CD4-positive, alpha-beta T cell (primary cell): ENCODE measurements at places on chromosomes 6 and 20. TPM values are rescaled to one million over a fixed set of nuclear protein-coding genes. Genes with fewer than 3 reads are reported as not detected.

- H3K27ac ChIP-seq = no peak overlapping the region
- no peaks in the 10 kb centered on the region for H3K4me1 ChIP-seq
- DNase-seq = no peak
- H3K4me3 ChIP-seq = no peak overlapping the region
Measured at GRCh38 chr20:23257848-23258746, 92.5 kb upstream of the NXT1 start.

DNA sequence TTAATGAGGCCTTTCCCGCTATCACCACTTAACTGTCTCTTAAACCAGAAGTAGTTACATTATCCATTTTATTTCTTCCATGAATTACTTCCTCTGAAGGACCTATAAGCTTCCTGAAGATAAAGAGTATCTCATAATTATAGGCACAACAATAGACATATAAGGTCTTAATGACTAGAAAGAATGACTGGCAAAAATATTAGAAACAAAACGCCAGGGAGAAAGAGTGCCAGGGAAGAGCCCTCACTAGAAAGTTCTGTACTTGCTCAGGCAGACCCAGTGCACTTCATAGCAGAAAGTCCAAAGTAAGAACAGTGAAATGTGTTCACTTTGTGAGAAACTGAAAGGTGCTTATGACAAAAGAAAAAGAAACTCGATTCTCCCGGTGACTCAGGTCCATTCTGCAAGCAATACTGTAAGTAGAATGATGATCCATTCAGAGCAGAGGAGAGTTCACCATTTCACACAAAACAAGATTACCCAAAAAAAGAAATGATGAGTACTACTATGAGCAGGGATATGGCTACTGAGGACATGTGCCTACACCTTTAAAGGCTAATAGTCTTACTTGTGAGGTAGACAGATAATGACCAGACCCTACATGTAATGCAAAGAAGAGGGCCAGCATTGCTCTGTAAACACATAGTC is 5.5 kb downstream of the ZNF334 start:
- peaks cover 12% of the 10 kb centered on the region for H3K27me3 ChIP-seq
- no peak overlapping the region for H3K27ac ChIP-seq
- DNase-seq = no peak
- H3K36me3 ChIP-seq = no peaks in the 10 kb centered on the region
- no peak overlapping the region for H3K4me3 ChIP-seq

DNA sequence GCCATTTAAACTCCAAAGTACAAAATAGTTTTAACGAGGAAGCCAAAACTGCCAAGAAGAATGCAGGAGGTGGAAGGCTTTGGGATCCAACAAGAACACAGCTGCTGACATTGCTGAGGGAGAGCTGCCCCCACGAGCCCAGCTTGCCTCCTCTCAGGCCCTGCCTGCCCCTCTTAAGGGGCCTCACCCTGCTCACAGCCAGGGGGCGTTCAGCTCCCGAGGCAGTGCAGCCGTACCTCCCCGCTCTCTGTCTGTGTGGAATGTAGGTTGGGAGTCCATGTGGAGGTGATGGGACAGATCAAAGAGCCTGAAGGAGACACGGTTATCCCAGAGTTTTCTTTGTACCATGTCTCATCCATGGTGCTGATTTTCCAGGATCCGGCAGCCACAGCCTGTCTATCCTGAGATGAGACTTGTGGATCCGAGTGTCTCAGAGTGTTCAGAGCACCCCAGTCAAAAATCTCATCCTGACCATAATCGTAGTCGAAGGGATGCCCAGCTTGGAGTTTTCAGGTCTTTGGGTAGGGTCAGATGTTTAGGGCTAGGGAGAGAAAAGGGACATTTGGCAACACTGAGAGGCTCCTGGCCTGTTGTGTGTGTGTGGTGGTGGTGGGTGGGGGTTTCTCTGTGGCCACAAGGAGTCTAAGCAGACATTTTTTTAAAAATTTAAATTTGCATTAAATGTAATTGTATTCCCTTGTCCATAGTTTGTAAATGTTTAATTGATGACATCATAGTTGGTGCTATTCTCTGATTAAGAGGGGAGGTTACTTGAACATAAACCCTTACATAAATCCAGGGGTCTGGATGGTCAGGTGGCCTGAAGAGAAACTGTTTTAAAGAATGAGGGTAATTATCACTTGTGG is 111.4 kb upstream of the CLDN20 start:
- no peak overlapping the region for H3K4me3 ChIP-seq
- no peaks in the 10 kb centered on the region for H3K27me3 ChIP-seq
- no peaks in the 10 kb centered on the region for H3K36me3 ChIP-seq
- H3K27ac ChIP-seq = no peak overlapping the region
- H3K4me1 ChIP-seq = peaks cover 16% of the 10 kb centered on the region

GRCh38 chr20:39503902-39504709 is 542.0 kb downstream of the DHX35 start:
- no peak overlapping the region for H3K4me3 ChIP-seq
- H3K27me3 ChIP-seq = no peaks in the 10 kb centered on the region
- no peak overlapping the region for H3K27ac ChIP-seq
- H3K4me1 ChIP-seq = no peaks in the 10 kb centered on the region
- DNase-seq = no peak
- H3K36me3 ChIP-seq = no peaks in the 10 kb centered on the region

GRCh38 chr6:44237813-44238433 is 9.0 kb upstream of the HSP90AB1 start:
- H3K27ac ChIP-seq = peak overlapping the region; percentile 80
- peak overlapping the region; percentile 64 for H3K4me3 ChIP-seq
- H3K27me3 ChIP-seq = no peaks in the 10 kb centered on the region
- DNase-seq = peak; percentile 73
- no peaks in the 10 kb centered on the region for H3K36me3 ChIP-seq

DNA sequence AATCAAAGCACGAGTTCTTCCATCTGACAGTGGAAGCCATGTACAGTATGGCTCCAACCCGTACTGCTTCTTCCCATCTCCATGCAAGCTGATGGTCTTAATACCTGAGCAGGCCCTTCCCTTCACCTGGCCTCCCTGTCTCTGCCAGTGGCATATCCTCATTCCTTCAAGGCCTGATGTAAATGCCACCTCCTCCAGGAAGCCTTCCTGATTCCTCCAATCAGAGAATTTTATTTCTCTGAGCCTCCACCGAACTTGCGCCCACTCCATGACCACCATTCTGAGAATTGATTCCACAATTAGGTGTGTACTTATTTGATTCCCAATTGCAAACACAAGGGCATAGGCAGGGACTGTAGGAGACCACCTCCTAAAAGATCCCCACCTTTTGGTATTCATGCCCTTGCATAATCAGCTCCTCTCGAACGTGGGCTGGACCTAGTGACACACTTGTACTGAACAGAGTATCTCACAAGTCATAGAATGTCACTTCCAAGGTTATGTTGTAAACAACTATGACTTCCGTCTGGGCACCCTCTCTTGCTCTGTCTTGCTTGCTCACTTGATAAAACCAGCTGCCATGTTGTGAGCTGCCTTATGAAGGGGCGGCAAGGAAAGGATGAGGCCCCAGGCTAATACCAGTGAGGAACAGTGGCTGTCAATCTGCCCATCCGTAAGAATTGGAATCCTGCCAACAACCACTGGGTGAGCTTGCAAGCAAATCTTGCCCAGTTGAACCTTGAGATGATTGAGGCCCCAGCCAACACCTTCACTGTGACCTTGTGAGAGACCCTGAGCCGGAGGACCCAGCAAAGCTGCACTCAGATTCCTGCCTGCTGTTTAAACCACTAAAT is 38.8 kb downstream of the CPNE5 start:
- no peak for DNase-seq
- no peaks in the 10 kb centered on the region for H3K36me3 ChIP-seq
- H3K4me1 ChIP-seq = no peaks in the 10 kb centered on the region
- H3K27me3 ChIP-seq = no peaks in the 10 kb centered on the region
- no peak overlapping the region for H3K27ac ChIP-seq
- no peak overlapping the region for H3K4me3 ChIP-seq

GRCh38 chr6:134198093-134198492 is 119.8 kb downstream of the SGK1 start:
- peaks cover 8% of the 10 kb centered on the region for H3K4me1 ChIP-seq
- no peaks in the 10 kb centered on the region for H3K36me3 ChIP-seq
- H3K27me3 ChIP-seq = no peaks in the 10 kb centered on the region
- no peak overlapping the region for H3K27ac ChIP-seq
- H3K4me3 ChIP-seq = no peak overlapping the region
- no peak for DNase-seq

DNA sequence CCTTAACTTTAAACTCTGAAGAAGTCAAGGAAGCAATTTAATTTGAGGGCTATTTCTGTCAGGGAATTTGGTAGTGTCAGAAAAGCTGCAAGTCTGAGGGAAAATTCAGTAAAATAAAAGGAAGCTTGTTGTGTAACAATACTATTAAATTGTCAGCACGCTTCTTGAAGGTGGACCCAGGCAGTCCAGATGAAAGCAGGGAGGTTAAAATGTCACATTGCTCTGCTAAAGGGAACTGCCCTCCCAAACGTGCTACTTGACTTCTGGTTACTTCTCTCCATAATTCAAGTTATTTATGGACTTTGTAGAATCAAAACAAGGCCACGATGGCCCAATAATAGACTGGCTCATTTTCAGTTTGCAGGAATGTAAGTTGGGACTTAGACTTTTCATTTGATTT is 28.2 kb upstream of the ARMC2 start:
- no peaks in the 10 kb centered on the region for H3K4me1 ChIP-seq
- no peak for DNase-seq

DNA sequence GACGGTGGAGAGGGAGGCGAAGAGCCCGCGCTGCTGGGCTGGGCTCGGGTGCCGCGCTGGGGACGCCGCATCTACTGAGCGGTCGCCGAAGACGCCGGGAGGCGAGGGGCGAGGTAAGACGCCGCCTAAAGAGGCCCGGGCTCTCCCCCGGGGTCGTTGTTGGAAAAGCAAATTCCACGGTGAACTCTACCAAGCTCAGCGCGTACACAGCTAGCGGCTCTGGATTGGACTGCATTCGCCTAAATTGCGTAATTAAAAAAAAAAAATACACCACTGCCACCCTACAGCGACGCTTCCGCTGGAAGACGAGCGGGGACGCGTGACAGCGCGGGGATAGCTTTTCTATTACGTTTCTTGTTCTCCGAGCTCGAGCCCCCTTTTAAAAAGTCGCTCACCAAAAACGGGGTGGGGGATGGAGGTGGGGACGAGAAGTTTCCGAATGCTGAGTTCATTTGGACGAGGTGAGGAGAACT is 92.0 kb upstream of the PRDM1 start:
- H3K27ac ChIP-seq = peak overlapping the region; percentile 49
- H3K27me3 ChIP-seq = peaks cover 56% of the 10 kb centered on the region
- DNase-seq = peak; percentile 64

- no peaks in the 10 kb centered on the region for H3K4me1 ChIP-seq
- no peak overlapping the region for H3K4me3 ChIP-seq
- no peak overlapping the region for H3K27ac ChIP-seq
Measured at GRCh38 chr20:34475979-34476736, 40.1 kb upstream of the DYNLRB1 start.

GRCh38 chr6:158653577-158654354 is 3.9 kb downstream of the SYTL3 start:
- H3K27ac ChIP-seq = peak overlapping the region; percentile 87
- peaks cover 16% of the 10 kb centered on the region for H3K36me3 ChIP-seq
- H3K4me1 ChIP-seq = peaks cover 76% of the 10 kb centered on the region
- no peaks in the 10 kb centered on the region for H3K27me3 ChIP-seq

DNA sequence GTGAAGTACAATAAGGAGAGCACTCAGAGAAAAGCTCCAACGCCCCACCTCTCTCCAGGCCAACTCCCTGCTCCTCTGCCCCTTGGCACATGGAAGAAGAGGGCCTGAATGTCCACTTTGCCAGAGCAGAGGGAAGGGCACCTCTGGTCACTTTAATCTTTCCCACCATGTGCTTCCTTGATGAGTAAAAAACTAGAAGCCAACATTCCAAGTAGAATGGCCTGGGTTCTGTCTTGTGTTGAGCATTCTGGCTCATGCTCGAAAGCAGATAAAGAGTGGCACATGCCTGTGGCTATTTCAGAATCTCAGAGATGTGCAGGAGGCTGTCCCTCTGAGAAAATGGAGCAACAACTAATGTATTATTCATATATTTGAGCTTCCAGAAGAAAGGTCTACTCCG is 177.4 kb upstream of the PLN start:
- DNase-seq = no peak
- no peak overlapping the region for H3K27ac ChIP-seq
- H3K4me3 ChIP-seq = no peak overlapping the region
- H3K36me3 ChIP-seq = no peaks in the 10 kb centered on the region
- H3K4me1 ChIP-seq = no peaks in the 10 kb centered on the region

DNA sequence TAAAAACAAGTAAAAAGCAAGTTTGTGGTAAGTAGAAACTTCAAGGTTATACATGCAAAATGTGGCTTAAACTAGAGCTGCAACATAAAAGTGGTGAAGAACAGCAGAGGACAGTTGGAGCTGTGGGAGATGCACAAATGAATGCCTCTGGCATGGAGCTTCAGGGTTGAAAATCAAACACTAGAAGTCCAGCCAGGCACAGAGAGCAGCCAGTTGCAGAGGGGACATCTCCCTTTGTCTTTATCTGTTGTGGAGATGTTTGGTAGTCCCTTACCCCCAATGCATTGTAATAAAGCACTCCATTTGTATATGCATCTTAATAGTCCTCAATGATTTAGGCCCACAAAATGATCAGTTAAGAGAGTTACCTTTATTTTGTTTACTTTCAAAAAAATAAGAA is 73.1 kb upstream of the C20orf144 start:
- no peaks in the 10 kb centered on the region for H3K27me3 ChIP-seq
- H3K27ac ChIP-seq = no peak overlapping the region
- DNase-seq = no peak

DNA sequence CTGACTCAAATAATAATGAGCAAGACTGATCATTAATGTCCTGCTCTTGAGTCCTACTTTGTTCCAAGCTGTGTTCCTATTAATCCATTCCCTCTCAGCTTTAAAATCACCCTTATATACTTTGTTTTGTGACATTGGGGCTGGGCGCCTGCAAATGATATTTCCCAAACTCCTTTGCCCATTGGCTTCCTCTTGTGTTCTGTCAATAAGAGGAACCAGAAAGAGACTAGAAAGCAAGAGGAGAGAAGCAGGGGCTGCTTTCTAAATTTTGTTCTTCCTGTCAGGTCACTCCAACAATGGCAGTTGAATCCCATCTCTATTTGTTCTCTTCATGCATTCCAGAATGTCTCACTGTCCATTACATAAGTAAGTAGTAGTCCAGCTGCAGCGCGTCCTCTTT is 21.6 kb upstream of the TRIM27 start:
- H3K4me3 ChIP-seq = no peak overlapping the region
- H3K36me3 ChIP-seq = no peaks in the 10 kb centered on the region
- no peak overlapping the region for H3K27ac ChIP-seq
- peaks cover 35% of the 10 kb centered on the region for H3K4me1 ChIP-seq

DNA sequence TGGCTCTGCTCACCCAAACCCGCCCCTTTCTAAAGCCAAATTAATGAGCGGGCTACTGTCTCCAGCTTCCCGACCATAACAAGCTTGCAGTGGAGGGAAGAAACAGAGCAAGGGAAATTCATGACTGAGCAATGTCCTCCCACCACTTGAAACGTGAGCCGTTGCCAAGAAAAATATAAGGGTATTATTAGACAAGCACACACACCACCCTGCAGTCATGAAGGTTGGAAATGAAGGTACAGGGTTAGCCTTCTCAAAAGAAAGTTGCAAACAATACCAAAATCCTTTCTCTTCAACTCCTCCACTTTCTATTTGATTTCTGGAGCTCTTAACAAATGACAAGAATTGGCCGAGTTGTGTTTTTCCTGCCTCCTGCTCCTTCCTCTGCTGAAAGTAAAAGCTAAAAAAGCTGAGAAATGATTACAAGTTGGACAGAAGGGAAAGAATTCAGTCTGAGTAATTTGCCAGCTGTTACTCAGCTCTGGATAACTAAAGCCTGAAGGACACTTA is 151.1 kb upstream of the B3GAT2 start:
- H3K36me3 ChIP-seq = no peaks in the 10 kb centered on the region
- no peak overlapping the region for H3K27ac ChIP-seq
- no peak overlapping the region for H3K4me3 ChIP-seq

- no peak for DNase-seq
- peaks cover 1% of the 10 kb centered on the region for H3K4me1 ChIP-seq
Measured at GRCh38 chr6:22020299-22021003, 276.4 kb downstream of the PRL start.

SEMG2 gene
- not detected for total RNA-seq

RAET1L gene
- total RNA-seq = not detected

CRYBG1 gene
- 59.4 TPM for total RNA-seq

IMPG1 gene
- not detected for total RNA-seq
